ENCODE measurements at places on chromosomes 12 and 14.

DNA sequence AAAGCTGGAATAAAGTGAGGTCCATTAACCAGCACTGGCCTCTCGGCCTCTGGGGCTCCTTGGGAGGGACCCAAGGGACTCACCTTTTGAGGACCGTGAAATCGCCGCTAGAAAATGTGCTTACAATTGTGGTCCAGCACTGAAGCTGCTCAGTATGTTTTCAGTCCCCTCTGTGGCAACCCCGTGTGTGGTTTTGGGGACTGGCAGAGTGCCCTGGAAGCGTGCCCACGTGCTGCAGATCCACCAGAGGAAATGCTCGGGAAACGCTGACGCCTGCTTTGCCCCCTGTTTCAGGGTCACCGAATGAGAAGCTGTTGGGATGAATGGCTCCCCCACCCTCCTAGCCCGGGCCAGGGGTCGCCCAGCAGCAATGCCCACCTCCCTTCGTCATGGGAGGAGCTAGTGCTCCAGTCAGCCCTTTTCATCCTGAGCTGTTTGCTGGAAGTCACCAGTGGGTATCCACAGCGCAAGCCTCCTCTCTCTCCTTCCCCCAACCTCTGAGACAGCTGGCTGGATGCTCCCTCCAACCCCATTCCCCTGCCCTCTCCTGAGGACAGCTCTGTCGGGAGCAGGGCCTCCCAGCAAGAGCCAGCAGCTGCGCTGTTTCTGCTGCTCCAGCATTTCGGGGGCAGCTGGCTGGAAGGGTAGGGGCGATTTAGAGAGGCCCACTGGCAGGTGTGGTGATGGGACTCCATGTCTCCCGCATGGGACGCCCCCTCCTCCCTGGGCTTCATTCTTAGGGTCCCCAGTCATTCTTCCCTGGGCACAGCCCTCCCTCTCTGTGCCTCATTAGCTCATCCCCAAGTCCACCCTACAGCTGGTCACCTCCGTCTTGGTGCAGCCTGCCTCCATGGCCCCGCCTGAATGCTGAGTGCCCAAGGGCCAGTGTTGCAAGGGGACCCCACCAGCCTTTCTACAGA lies 33.2 kb upstream of the PPP1R13B start:
- DNase-seq = no peak

GRCh38 chr14:86574051-86574777 lies 1044.3 kb downstream of the FLRT2 start:
- no peak for DNase-seq

DNA sequence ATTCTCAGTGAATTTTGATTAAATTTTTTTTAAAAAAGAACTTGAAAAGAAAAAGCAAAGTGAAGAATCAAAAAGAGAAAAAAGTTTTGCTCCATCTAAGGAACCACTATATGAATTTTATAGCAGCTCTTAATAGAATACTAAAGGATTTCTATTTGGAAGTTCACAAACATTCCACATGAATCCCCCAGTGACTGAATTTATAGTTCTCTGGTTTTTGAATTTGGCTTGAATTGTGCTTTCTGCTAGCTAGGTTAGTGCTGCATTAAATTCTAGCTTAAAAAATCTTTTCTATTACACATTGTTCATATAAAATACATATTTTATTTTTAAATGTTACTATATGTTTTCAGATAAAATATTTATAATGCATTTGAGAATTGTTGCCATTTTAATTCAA lies 675.4 kb downstream of the RERGL start:
- DNase-seq = no peak

GRCh38 chr14:68328509-68328908 lies 464.4 kb downstream of the ZFP36L1 start:
- no peak for DNase-seq

GRCh38 chr14:97177635-97178034 lies 380.5 kb downstream of the VRK1 start:
- no peak for DNase-seq

DNA sequence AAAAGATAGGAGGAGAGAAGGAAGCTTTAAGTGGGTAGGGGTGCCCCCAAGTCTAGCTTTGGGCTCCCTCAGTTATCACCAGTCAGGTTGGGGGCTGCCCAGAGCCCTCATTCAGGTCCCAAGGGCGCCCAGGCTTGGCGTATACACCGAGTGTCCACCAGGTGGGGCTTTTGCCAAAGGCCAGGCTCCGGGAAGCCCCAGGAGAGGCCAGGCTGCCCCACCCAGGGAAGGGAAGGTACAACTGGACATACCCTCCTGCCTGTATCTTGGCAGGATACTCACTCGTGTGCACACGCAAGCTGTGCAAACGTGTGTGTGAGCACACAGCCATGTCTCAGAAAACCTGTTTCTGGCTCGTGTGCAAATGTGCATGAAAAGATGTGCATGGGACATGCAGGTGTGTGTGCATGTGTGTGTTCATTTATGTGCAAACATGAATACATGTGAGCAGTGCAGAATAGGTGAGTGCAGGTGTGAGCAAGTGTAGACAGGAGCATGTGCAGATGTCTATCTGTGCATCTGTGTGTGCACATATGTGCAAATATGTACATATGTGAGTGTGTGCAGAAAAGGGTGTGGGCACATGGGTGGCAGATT lies 103.9 kb upstream of the MYL2 start:
- peak; percentile 18 for DNase-seq

DNA sequence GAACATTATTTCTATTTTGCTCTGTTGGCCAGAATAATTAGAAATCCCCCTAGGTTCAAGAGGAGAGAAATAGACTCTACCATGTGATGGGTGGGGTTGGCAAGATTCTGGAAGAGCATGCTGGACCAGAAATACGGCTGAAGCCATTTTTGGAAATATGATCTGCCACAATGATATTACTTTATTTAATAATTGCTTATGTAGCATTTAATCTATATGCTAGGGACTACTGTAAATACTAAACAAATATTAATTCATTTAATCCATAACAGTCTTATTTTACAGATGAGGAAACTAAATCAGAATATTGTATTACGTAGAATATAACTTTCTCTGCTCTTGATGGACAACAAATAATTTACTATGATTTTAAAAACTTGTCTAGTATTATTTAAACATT lies 193.7 kb downstream of the RAD51B start:
- no peak for DNase-seq

DNA sequence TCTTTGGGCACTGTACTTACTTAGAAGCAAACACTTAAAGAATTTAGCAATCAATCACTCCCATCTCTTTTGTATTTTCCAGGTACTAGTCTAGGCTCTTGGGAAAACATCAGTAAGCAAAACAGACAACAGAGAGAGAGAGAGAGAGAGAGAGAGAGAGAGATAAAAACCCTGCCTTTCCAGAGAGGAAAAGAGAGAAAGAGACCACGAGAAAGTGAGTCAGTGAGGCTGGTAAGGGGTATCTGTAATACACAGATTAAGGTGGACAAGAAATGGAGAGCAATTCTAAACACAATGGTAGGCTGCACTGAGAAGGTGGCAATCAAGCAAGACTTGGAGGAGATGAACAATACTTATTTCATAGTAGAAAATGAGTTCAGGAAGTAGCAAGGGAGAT lies 119.9 kb upstream of the OVCH1 start:
- no peak for DNase-seq

DNA sequence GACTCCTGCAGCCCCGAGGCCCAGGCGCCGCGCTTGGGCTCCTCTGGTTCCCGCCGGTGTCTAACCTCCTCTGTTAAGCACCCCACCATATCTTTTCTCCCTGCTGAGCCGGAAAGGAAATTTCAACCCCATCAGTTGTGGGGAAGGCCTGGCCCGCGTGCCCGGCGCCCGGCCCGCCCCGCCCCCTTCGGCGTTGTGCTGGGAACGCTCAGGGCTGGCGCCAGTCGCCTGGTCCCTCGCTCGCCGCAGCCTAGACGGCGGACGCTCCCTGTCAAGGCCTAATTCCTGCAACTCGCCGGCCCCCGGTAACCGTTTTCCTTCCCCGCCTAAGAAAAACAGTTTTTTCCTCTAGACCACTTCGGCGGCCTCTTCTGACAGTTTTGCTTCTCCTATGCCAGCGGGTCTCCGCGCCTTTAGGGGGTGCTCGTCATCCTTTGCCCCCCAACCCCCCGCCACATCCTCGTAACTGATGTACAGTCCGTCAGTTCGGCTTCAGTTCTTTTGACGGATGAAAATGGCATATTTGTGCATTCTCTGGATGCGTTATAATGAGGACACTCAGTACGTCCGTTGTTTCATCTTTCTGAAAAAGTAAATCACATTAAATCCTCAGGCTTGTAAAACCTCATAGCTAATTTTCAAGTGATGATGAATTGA lies 506 bp upstream of the NAP1L1 start:
- no peak for DNase-seq

- no peak for DNase-seq
These were observed 94.5 kb downstream of the TMX1 start for GRCh38 chr14:51334566-51334965.

DNA sequence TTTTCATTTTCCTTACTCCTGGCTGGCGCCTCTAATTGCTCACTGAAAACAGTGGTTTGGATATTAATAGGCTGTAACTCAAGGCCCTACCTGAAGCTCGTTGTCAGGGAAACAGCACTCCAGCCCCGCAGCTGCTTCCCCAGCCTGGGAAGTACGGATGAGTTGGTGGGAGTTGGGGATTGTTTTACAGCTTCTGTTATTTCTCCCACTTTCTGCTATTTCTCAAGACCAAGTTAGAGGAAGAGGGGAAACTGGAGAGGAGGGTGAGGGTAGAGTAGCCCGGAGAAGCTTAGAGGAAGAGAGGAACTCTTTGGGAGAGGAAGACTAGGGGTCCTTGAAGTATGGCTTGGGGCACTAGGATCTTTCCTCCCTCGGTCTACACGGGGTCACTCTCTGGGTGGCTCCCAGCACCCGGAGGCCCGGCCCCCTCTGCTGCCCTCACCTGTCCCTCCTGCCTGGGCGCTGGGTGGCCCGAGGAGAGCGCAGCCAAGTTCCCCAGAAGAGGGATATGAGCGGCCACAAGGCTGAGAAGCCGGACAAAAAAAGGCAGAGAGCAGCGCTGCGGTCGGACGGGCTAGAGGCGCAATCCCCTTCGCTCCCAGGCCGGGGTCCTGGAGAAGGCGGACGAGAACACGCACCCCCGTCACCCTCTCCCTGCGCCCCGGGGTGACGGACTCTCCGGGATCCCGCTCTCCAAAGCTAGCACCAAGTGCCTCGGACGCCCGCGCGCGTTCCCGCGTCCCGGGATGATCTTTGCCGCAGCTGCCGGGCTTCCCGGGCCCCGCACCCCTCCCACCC lies 671 bp downstream of the SPTB start:
- DNase-seq = peak; percentile 2

- peak; percentile 67 for DNase-seq
These were observed 175.8 kb downstream of the TTC8 start for GRCh38 chr14:89000007-89000942.

DNA sequence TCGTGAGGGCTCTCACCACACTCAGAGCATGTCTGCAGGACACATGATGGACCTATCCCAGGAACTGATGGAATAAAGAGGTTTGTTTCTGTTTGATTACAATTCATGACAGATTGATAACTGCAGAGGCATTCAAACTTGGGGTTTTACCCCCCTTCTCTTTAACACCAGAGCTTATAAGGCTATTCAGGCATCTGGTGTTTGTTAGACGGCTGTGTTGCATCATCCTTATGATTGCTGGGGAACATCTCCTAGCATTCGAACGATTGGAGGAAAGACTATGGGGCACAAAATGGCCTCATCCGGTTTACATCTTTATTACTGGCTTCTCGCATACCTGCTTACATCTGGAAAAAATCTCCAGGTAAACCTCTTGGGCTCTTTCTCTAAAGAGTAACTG lies 191.8 kb downstream of the MSRB3 start:
- DNase-seq = no peak

- no peak for DNase-seq
These were observed 47.3 kb downstream of the CHGA start for GRCh38 chr14:92970271-92970670.

- no peak for DNase-seq
These were observed 3.3 kb upstream of the IAPP start for GRCh38 chr12:21369141-21369980.

- no peak for DNase-seq
These were observed 14.3 kb downstream of the YBX3 start for GRCh38 chr12:10708862-10709261.

- DNase-seq = no peak
These were observed 63.8 kb upstream of the LMO3 start for GRCh38 chr12:16669756-16670155.

- no peak for DNase-seq
These were observed 379.0 kb downstream of the LRIG3 start for GRCh38 chr12:58541300-58541690.

DNA sequence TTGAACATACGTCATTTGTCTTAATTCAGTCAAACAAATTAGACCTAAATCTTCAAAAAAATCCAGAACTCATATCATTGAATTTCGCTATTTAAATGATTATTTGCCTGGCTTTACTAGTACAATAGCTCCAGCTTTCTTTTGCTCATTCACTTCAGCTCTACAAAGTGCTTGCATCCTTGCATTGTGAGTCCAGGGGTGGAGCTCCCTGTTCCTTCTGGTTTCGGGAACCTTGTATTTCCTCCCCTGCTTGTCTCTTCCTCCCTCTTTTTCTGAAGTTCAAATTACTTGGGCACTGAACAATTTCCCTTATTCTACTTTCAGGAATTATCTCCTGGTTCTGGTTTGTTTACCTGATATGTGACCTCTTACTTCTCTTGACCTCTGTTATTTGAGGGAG lies 58.1 kb upstream of the KITLG start:
- DNase-seq = no peak

- DNase-seq = no peak
These were observed 238.2 kb upstream of the AVPR1A start for GRCh38 chr12:63389211-63389610.

- DNase-seq = no peak
These were observed 59.7 kb upstream of the FAM222A start for GRCh38 chr12:109653890-109654289.

DNA sequence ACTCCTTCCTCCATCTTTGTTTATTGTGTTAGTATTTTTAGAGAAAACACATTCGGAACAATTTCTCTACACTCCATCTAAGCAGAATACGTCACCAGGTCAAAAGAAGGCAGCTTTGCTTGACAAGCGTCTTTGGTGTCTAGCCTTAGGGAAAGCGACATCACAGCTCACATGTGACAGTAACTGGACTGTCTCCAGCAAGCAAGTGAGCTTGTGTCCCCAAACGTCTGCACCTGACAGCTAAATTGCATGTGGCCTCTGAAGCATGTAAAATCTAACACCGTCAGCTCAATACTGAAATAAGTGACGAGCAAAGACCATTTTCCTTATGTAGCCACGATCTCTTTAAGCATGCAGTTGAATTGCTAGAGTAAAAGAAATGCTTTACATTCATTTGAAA lies 509.8 kb downstream of the GLT1D1 start:
- no peak for DNase-seq

- DNase-seq = no peak
These were observed 190.0 kb downstream of the EMP1 start for GRCh38 chr12:13386323-13387039.

DNA sequence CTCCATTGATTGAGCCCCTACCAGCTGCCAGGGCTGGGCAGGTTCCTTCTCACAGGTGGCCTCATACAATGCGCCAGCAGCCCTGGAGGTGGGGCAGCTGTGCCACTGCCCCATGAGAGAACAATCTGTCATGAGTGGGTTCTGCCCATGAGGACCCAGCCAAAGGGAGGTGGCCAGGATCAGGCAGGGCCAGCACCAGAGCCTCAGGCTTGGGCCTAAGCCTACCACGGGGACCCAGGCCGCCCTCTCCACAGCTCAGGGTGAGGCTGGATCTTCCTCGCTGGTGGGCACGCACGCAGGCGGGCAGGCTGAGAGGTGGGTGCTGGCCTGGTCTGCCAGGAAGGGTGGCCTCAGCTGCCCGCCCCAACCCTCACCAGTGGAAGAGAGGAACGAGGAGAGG lies 110.7 kb downstream of the KIF26A start:
- DNase-seq = no peak

All from Caki2 (cell line).